ENCODE measurements at places on chromosomes 2 and 18. TPM values are rescaled to one million over a fixed set of nuclear protein-coding genes. Genes with fewer than 3 reads are reported as not detected.

DNA sequence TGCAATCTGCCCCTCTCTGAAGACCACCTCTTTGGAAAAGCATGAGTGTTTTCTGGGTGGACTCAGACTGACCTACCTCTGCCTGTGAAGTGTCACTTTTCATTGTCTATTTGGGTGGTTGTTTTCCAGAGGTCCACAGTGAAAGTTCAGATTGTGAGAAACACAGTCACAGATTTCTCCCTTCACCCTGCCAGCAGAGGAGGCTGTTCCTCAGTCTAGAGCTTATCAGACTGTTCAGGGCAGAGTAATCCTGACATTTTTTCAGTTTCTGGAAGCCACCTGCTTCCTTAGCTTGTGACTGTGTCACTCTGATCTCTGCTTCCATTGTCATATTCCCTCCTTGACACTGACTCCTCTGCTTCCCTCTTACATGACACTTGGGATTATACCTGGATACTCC, 55.4 kb upstream of the RMP24 start:
- DNase-seq: peak; percentile 29

GRCh38 chr2:12416600-12416999, 300.1 kb upstream of the TRIB2 start:
- DNase-seq: no peak

DNA sequence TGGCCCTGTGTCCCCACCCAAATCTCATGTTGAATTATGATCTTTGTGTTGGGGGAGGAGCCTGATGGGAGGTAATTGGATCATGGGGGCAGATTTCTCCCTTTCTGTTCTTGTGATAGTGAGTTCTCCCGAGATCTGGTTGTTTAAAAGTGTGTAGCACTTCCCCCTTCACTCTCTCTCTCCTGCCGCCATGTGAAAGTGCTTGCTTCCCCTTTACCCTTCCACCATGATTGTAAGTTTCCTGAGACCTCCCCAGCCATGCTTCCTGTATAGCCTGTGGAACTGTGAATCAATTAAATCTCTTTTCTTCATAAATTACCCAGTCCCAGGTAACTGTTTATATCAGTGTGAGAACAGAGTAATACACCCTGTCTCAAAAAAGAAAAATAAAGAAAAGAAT, 25.5 kb downstream of the LRRFIP1 start:
- no peak for DNase-seq

- no peak for DNase-seq
These were observed 118.3 kb upstream of the KLHL14 start for GRCh38 chr18:32891130-32891529.

- no peak for DNase-seq
These were observed 1.7 kb upstream of the ERBB4 start for GRCh38 chr2:212540341-212540740.

Gene SPDYA
- total RNA-seq: 0.33 TPM

Gene PLGLB1
- 0.66 TPM for total RNA-seq

Gene PIEZO2
- total RNA-seq: 4.1 TPM

Gene ZEB2
- total RNA-seq: 41.2 TPM

Gene COL4A4
- total RNA-seq: 5.3 TPM
